ENCODE measurements at places on chromosomes 12 and 14.
A peak's percentile ranks its signal among the peaks of the same experiment; 100 is the strongest.

GRCh38 chr12:15194456-15195368, 26.5 kb downstream of the RERG start:
- no peak for DNase-seq

DNA sequence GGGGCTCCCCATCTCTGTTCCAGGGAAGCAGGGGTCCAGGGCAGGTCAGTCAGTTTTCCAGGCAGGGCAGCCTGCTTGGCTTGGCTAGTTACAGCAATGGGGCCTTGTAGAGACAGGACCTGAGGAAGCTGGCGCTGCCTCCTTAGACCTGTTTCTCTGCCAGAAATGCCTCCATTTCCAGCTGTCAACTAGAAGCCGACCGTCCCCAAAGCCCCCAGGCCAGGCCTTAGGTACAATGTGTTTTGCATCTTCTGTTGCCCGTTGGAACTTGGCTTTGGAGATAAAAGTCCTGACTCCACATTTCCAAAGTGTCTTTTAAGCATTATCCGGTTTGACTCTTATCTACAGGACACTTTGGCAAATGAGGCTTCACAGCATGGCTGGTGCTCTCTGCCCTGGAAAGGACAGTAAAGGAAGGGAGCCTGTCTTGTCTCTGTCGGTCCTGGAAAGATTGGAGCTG, 42.6 kb downstream of the KRT80 start:
- DNase-seq, result no peak

- DNase-seq, result no peak
These were observed 424.2 kb downstream of the BCL11B start for GRCh38 chr14:98847521-98848468.

DNA sequence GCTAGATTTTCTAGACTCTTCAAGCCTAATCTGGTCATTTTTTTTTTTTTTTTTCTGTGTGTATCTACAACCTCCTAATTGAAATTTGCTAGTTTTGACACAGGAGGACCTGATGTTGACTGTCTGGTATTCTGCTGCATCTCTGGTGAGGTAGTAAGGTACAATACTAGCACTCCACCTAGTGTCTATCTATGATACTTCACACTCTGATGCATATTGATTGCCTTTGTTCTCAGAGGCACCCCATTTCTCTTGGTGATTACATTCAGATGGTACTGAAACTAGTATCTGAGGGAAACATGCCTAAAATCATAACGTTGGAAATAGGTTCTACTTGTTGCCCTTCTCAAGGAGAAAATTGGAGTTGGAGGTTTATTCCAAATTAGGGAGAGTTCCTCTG, 930.5 kb upstream of the NOVA1 start:
- peak; percentile 57 for DNase-seq

- DNase-seq, result no peak
These were observed 121.9 kb downstream of the SPTSSA start for GRCh38 chr14:34340025-34340625.

DNA sequence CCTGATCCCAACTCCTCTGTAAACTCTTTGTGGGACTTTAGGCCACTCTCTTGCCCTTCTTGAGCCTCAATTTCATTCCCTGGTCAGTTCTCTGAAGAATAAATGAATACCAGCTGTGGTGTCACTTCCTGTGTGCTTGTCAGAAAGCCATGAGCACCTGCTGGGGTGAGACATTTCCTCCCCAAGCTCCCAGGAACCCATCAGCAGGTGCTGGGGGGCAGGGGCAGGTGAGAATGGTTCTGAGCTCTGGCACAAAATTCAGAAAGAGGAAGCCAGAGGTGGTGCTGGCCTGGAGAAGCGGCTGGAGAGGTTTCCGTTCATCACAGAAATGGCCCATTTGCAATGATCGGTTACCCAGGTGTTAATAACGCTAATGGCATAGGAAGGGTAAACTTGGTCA, 14.9 kb downstream of the LHX5 start:
- no peak for DNase-seq

All from OCI-M1 (cell line).